ENCODE measurements at places on chromosomes 2 and 18.

- DNase-seq, result no peak
Measured at GRCh38 chr2:10045561-10046355, 2.4 kb downstream of the KLF11 start.

- no peak for DNase-seq
Measured at GRCh38 chr2:194319222-194319992, 1337.6 kb upstream of the SLC39A10 start.

DNA sequence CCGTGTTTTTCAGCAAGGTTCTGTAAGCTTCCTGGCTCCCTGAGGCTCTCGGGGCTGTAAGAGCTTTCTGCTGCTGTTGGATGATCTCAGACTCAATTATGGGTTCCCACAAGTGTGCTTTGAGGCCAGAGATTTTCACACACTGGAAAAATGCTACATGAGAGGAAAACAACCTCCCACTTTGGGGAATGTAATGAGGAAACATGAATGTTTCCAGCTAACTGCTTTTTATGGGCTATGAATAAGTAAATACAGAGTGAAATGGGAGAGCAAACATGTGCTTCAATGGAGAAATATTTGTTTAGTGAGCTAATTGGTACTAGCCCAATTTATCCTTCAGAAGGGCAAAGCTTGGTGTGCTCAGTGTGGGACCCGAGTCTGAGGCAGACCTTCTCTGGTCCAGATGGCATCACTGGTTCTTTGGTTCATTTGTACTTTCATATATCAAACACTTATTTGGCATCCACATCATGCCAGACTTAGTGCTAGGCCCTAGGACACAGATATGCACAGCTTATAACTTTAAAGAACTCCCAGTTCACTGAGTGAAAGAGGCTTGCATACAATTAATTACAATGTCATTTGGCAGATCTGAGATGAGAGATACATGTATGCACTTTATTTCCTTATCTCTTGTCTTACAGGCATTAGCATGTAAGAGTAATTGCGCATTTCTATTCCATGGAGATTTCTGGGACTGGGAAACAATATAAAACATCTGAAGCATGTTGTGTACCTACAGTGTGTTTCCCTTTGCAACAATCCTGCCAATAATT lies 248.8 kb downstream of the RDH14 start:
- no peak for DNase-seq

DNA sequence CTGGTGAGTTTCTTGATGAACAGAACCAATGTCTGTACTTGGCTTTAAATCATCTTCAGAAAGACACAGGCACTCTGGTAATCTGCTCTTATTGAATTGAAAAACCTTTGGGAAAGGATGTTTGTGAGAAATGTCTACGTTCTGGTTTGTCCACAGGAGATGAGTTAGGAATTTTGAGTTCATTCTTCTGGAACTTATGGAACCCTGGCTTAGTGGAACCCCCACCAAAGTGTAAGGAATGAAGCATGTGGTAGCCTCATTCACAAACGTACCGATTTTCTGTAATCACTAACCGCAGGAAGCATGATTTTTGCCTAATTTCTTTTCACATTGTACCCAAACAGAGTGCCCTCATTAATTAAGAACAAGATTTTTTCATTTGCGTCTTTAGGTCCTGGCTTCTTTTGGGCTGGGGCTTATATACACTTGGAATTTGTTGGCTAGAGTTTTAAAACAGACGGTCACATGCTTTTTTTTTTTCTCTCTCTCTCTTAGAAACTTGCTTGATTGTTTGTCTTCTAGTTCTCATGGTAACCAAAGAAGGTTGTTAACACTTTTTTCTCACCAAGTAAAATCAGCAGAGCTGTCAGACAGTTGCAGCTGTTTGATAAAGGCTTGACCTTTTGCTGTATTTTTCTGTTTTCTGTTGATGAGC lies 314.1 kb upstream of the THUMPD2 start:
- DNase-seq, result no peak

DNA sequence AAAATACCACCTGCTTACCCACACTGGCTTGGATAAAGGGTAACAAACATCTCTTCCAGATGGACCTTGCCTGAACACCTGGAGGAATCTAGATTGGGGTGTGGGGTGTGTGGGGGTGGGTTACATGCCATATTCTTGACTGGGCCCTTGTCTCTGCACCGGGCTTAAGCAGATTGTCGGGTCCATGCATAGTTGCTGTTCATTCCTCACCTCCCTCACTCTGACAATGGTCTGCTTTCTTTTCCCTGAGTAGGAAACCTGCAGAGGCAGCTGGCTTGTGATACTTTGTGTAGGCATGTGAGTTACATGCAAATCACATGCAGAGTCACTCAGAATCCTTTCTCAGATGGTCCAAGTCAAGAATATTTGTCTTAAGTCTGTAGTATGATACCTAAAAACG lies 112.8 kb upstream of the GLS start:
- DNase-seq, result no peak

GRCh38 chr2:61887717-61888266 lies 664 bp downstream of the CCT4 start:
- no peak for DNase-seq

Data from bone marrow (tissue), 2 donors.